ENCODE measurements at places on chromosomes 7 and 10.

DNA sequence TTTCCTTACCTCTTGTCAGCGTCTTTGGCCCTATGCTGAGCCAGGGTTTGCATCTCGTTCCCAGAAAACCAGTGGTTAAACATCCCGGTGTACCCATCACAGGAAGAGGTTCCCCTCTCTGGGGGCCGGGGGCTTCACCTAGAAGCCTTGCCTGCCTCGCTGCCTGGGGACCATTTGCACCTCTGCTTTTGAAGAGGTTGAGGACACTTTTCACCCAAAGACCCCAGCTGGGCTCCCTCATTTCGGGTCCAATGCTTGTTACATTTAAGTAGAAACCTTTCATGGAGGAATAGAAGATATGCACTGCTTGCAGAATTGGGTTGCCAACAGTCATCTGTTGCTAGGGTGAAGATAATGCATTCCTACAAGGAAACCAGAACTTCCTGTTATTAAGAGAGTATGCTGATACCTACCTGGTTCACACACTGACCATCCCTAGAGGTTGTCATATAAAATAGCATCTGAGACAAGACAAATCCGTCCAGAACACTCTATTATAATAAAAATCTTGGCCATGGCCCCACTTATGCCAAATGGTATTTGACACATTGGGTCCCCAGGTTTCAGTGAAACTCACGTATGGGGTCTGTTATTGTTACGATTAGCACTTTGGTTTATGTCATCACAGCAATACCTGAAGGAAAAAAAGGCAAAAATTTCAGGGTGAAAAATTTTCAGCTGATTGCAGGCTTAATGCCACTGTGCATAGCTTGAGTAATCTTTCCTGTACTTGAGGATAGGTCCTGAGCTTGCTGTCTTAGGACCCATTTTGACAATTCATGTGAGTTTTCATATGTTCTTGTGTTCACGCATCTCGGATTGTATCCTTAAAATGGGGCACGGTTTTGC lies 917 bp downstream of the ZNF365 start:
- no peak for DNase-seq

DNA sequence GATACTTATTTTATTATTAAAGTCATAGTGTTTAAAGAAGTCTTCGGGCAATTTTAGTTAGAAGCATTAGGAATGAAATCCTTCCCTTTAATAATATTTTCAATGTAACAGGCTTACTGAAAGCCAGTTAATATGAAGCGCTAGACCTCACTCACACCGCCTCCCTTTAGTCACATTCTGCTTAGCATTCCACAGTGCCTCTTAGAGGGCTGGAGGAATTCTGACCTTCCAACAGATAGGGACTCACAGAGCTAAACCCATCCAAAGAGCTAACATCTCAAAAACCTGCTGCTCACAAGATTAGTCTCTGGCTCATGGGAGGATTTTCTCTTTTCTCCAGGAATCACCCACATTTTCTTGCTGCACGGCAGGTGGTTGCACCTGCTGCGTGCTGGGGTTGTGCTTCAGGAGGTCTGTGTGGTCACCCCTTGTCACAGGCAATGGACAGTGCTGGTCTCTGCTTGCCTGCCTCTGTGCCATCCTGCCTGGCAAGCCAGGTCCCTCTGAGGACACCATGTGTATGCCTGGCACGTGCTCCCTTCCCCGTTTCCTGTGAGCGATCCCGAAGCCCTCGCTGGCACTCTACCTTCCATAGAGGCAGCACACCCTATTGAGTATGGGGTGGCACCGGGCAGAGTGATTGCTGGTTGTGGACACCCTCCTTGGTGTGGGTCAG lies 91.8 kb downstream of the KLF6 start:
- no peak for DNase-seq

DNA sequence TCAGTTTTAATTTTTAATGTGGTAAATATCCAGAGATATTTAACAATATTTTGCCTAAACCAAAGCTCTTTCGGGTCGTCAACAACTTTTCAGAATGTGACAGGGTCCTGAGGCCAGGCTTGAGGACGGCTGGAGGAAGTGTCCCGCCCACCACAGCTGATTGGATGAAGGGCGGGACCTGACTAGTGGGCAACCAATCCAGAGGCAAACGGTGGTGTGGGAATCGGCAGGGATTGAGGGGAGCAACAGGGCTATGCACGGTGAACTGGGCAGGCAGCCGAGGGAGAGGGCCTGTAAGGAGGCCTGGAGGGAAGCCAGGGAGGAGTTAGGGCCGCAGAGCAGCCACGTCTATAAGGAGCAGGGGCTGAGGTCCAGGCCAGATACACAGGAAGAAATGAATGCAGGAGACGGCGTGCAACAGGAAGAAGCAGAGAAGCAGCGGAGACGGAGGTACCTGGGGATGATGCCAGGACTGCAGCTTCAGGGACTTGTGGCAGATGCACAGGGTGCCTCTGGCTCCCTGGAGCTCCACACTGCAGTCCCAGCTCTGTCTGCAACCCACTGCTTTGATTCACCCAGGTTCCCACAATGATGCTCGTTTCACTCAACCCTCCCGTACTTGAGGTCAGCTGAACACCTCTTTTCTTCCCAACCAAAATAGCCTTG lies 46.1 kb upstream of the ZMIZ1 start:
- DNase-seq: no peak

DNA sequence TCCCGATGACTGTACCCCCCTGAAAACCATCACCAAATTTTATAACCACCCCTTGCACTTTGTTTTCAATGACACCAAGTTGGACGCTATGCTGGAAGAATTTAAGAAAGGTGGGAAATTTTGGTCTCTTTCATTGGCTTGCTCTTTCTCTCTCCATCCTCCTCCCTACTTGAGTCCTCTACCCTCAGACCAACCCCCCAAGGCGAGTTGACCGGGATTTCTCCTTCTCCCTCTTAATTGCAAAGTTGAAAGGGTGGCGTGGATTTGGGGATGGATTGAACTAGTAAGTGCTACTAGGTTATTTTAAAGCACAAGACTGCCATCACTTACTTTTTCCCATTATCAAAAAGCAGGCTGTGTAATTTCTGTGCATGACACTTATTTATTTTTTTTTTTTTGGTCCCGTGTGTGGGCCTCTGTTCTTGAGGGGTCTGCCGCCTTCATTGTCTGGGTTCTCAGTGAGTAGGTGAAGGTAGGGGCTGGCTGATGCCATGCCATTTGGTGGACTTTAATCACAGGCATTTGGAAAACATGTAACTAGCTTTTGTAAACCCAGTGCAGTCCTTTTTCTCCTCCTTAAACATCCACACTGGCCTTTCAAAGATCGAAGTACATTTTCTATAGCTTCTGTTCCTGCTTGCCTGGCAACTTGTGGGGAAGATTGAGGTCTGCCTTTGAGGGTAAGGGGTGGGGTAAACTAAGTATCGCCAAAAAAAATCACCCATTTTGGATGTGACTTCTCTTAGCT lies 2.1 kb downstream of the CNNM2 start:
- DNase-seq: no peak

GRCh38 chr7:104098890-104099289 lies 108.9 kb downstream of the ORC5 start:
- no peak for DNase-seq

- DNase-seq: no peak
Observed at GRCh38 chr10:36475746-36476145, 649.7 kb upstream of the ANKRD30A start.

DNA sequence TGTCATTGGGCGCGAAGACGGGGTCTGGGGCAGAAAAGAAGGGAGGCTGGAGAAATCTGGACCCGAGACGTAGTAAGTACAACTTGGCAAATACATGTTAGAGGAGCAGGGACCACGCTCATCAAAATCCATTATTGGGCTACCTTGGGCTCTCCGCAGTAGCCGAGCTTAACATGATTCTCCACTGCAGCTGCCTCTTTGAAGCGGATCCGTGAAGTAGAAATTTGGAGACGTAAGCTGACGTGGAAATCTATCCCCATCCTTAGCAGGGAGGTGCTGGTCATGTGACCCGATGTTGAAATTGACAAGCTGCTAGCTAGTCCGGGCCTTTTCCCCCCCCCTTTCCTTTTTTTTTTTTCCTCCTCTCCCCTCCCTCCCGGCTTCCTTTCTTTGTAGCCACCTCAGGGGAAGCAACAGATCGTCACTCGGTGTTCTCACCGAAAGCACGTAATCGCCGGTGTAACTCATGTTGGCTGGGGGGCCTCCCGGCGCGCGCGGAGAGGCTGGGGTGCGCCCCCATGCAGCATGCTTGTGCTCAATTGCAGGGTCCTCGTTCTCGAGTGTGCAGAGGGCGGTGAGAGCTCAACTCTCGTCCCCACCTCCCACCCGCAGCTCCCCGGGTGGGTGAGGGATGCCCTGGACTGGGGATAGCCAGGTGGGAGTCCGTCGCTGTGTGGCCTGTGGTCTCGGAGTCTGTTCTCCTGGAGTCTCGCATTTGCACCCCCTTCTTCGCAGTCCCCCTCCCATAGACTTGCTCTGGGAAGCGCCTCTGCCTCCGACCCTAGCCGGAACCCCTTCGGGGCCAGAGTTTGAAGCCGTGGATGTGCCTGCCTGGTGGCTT lies at the start of gene HOXA11:
Gene HOXA11, minus strand, starts transcription at position 220 of the 841 bp plus-strand sequence. Its CDS starts 88 bp downstream, at position 132.
- DNase-seq: no peak

DNA sequence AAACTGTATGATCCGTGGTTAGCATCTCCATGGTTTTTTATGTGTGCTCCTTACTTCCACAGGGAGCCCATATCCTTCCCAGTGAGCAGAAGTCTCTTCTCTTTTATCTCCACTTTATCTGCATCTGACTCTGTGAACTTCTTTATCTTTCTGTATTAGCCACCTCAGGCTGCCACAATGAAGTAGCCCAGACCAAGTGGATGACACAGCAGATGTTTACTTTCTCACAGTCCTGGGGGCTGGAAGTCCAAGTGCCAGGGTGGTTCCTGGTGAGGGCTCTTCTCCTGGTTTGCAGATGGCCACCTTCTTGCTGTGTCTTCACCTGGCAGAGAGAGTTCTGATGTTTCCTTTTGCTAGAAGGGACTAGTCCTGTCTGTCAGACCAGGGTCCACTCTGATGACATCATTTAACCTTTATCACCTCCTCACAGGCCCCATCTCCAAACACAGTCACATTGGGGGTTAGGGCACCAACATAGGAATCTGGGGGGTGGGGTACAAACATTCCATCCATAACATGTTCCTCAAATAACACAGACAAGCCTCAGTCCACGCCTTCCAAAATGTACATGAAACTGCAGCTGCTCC lies 108.5 kb upstream of the RNF32 start:
- no peak for DNase-seq

GRCh38 chr10:28432210-28432676 lies 100.7 kb upstream of the WAC start:
- no peak for DNase-seq

GRCh38 chr10:71538608-71539260 lies 142.0 kb downstream of the CDH23 start:
- DNase-seq: no peak

DNA sequence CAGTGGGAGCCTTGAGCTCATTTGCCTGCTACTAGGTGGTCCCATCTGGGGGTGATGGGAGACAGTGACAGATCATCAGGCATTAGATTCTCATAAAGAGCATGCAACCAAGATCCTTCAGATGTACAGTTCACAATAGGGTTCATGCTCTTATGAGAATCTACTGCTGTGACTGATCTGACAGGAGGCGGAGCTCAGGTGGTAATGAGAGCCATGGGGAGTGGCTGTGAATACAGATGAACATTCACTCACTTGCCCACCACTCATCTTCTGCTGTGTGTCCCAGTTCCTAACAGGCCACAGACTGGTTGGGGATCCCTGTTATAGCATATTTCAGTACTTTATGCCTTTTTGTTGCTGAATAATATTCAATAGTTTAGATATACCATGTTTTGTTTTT lies 6.6 kb upstream of the UBE2D1 start:
- DNase-seq: no peak

DNA sequence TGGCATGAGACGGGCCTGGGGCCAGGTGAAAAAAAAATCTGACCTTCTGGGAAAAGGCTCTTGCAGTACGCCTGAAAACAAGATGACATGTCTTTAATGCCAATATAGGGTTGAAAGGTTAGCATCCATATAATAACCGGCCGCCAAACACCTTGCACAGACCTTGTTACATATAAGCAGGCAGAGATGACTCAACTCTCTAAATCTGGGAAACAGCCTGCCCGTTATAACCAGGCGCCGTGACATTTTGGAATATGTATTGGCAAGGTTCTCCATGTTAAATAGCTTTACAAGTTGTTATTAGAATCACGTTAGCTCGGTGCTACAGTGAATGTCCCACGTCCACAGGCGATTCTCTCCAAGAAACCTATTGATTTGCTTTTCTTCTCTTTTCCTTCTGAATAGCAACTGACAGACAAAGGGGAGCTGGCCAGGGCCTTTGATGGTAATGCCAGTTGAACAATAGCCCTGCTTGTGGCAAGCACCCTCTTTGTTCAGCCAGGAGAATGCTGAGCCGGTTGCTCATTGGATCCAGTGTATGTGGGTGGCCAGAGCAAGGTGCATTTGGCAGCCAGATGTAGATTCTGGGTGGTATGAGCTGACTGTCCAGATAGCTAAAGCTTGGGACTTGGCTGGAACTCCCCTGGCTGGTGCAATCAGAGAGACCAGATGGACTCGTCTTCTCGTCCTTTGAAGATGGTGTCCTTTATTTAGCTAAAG lies 80.1 kb upstream of the AUTS2 start:
- no peak for DNase-seq

- DNase-seq: no peak
Observed at GRCh38 chr7:54260941-54261371, 281.2 kb upstream of the VSTM2A start.

DNA sequence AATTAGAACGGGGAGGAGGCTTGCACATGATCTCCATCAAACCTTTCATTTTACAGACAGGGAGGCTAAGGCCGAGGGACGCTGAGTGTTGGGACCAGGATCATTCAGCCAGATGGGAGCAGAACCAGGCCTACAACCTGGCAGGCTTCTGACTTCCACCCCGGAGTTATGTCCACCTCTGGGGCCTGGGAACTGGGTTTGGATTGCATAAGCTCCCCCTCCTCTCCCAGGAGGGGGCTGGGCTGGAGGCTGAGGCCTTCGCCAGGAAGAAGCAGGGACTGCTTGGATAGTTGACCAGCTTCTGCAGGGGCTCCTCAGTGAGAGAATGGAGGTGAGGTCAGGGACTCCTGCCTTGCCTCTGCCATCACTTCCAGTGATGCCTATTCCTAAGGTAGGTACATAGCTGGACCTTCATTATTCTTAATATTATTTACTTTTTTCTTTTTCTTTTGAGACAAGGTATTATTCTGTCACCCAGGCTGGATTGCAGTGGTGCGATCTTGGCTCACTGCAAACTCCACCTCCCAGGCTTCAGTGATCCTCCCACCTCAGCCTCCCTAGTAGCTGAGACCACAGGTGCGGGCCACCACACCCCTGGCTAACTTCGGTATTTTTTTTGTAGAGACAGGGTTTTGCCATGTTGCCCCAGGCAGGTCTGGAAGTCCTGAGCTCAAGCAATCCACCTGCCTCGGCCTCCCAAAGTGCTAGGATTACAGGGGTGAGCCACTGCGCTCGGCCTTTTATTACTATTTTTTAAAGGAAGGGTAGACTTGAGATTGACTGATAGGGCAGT lies 1.3 kb downstream of the SNX10 start:
- DNase-seq: no peak

Measured in stimulated activated CD8-positive, alpha-beta memory T cell treated with anti-CD3 and anti-CD28 coated beads, Interleukin-2, amount 100 ng/mL, for 1 hour (primary cell).